Activated B cell treated with CpG ODN at 0.5 μM for 24 hours (primary cell): ENCODE measurements at places on chromosomes 7 and 10.

- DNase-seq = no peak
Observed at GRCh38 chr10:116120688-116121455, 152.1 kb downstream of the GFRA1 start.

DNA sequence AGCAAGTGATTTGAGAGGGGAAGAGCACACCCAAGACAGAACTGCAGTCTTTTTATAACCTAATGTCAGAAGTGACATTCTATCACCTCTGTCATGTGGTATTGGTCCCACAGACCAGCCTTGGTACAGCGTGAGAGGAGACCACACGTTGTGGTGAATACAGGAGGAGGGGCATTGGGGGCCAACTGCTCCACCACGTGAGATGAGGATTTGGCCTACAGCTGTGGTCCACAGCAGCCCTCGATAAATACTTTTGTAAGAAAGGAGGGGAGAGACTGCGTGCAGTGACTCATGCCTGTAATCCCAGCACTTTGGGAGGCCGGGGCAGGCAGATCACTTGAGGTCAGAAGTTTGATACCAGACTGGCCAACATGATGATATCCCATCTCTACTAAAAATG lies 243.1 kb downstream of the FGFR2 start:
- no peak for DNase-seq

- DNase-seq = no peak
Observed at GRCh38 chr10:128526791-128527375, 400.7 kb upstream of the MKI67 start.

DNA sequence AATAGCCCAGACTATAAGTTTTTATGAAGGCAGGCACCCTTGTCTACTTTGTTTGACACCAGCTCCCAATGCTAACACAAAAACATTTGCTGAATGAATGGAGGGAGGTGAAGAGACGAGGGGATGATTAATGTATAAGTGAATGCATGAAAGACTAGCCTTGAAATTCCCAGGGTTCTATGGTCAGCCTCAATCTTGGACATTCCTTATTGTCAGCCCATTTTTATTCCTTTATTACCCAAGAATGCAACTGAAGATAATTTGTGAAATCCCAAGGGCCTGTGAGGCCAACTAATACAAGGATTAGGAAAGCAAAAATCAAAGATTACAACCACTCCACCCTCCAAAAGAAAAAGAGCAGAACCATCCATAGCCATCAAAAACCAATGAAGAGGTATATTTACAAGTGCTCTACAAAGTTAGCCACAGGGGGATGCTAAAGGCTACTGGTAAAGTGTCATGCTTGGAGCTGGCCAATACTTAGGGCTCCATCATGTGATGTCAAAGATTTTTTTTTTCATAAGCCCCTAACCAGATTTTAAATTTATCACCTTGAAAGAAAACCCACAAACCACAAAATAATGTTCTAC lies 40.0 kb upstream of the ASAH2 start:
- no peak for DNase-seq

GRCh38 chr10:118161461-118162246 lies 114.9 kb upstream of the RAB11FIP2 start:
- DNase-seq = no peak

DNA sequence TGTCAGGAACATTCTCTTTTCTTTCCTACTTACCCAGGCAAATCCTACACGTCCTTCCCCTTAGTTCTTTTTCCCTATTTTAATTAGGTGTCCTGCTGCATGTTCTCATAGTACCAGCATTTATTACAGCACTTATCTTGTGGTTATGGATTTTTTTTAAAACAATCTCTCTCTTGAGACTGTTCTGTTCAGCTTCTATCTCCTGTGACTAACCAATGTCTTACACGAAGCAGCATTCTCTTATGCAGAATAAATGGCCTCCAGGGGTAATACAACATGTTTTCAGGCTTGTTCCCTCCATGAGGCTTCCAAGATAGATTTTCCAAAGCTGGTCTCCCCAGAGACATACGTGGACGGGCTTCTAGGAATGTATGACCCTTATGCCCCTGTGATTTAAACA lies 1096.1 kb upstream of the CELF2 start:
- DNase-seq = no peak

- no peak for DNase-seq
Observed at GRCh38 chr7:127446842-127447241, 54.3 kb upstream of the ZNF800 start.

DNA sequence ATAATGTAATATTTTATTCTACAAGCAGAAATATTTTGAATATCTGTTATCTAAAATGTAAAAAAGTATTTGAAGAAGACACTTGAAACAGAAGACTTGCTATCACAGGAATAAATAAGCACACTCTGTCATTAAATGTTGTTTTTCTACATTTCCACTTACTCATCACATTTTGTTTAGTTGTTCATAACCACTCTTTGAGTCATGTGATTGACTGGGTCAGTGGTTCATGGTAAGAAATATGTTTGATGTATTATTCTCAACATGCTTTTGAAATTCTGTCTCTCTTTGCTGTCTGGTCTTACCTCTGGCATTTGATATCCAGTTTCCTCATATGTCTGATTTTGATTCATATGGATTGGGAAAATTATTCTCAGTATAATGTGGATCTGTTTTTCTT lies 171.8 kb downstream of the SUGCT start:
- DNase-seq = no peak

DNA sequence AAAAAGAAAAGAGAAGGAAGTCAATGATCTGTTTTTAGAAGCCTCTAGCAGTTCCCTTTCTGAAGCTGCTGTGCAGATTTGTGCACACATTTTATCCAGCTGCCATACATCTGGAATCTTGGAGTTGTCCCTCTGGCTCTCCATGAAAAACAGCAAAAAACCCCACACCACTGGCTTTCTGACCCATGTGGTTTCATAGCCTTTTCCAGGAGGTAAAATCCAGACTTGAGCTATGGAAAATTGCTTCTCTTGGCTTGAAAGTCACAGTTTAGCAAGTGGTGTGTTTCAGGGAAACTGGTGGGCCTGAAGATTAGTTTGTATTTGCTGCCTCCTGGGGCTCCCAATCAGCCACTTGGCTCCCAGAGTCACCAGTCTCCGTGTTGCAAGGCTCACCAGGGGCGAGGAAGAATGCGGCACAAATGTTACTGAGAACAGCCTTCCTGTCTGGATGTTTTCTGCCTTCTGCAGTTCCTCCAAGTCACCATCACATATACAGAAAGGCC lies 50.1 kb upstream of the ADRB1 start:
- no peak for DNase-seq

GRCh38 chr7:152615031-152615741 lies 60.8 kb downstream of the XRCC2 start:
- no peak for DNase-seq

- DNase-seq = no peak
Observed at GRCh38 chr7:45888185-45888992, at the start of gene IGFBP1. TSS of gene IGFBP1 (plus strand) at chr7:45888488. CDS start at chr7:45888653, 165 bp downstream.

GRCh38 chr7:26198781-26199169 lies 1.8 kb downstream of the HNRNPA2B1 start:
- no peak for DNase-seq

DNA sequence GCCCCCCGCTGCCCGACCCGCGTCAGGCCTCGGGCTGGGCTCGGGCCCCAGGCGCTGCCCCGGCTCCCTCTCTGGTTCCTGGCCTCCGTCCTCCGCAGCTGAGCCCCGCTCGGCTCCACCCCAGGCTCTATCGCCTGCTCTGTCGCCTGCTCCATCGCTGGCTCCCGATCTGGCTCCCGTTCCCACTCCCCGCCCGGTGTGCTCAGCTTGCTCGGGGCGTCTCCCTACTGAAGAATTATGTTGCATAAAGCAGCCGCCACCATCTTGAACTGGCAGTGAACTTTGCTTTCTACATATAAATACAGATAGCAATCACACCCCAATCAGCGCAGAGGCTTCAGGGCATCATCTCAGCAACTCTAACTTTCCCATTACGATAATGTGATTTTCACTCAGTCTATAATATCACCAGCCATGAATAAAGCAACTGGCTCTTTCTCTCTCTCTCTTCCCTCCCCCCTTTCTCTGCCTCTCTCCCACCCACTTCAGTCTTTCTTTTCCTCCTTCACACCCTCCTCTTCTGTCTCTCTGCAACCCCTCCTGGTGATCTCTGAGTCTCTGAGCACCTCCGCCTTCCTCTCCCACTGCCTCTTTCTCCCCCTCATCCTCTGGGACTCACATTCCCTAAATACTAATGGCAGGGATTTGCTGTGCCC lies 43.3 kb upstream of the BTRC start:
- DNase-seq = no peak

- DNase-seq = no peak
Observed at GRCh38 chr7:53311205-53311604, 275.8 kb downstream of the POM121L12 start.

DNA sequence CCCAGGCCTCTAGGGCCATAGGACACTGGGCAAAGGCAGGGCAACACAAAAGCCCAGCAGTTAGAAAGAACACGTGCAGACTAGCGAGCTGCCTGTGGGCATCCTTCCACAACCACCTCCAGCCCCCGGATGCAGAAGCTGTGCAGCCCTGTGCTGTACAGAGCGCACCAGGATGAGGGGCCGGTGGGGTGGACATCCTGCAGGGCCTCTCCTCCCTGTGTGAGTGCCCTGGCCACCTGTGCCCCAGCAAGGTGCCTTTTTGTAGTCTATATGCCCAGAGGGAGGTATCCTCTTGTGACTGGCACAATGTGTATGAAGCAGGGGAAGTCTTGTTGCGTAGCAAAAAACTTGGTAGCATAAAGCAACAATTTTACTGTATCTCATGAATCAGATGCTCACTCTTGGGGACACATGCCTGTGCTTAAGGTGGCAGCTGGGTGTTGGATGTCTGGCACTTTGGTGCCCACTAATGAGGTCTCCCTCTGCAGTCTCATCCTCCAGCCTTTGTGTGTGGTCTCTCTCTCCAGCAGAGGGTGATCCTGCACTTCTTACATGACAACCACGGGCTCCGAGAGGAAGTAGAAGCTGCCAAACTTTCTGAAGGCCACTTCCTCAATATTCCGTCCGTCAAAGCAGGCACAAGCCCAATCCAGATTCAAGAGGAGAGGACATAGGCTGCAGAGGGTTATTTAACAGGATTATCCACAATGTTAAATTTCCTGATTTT lies 8.7 kb downstream of the NCAPG2 start:
- DNase-seq = no peak

DNA sequence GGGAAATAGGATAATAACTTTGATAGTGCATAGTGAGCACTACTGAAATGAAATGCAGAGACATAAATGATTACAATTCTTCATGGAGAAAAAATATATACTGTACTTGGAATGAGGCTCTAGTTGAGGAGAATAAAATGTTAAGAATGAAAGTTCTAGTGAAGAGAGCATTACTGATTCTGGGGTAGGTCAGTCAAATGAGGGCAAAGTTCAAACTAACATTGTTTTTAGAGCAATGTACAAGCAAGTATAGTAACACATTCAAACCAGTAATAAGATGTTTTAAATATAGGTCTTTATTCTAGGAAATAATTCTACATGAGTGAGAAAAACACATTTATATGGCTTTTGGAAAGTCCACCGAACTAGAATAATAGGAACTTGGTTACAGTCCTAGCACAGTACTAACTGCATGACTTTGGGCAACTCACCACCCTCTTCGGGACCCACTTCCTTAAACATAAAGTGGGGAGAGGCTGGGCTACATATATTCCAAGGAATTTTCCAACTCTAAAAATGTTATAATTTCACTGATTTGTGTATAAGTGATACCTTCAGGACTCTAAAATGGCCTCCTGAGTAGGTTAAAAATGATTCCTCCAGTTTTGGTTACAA lies 86.4 kb downstream of the CDK6 start:
- no peak for DNase-seq

GRCh38 chr10:72727130-72727529 lies 35.2 kb downstream of the MCU start:
- no peak for DNase-seq

DNA sequence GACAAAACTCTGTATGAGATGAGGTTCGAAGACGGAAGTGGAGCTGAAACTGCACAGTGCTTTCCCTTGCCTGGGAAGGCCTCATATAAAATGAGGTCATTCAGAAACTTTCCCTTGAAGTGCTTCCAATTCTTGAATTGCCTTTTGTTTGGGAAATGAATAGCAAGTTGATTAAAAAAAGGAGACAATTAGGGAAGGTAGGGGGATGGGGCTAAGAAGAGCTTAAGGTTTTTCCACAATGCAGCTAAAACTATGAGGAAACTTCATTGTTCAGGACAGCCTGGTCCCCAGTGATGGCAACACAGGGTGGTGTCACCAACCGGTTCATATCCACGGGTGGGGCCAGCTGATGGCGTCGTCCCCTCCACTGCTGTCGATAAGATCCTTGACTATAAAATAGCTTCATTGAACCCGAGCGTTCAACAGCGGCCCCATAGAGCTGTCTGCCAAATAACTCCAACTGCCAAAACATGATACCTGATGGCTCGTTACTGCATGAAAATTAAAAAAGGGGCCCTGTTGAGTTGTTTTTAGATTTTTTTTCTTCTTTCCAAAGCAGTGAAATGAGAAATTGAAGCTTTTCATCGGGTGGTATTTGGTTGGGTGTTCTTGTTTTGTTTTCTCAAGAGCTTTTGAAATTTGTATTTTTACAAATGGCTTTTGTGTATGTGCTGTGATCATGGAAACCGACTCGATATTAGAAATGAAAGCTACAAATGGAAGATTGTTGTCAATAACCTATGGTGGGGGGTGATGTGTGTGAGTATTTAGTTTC lies 2.8 kb upstream of the CELF2 start:
- no peak for DNase-seq

- no peak for DNase-seq
Observed at GRCh38 chr10:29102636-29103035, 186.2 kb upstream of the LYZL1 start.

GRCh38 chr10:6279540-6280267 lies 77.0 kb downstream of the PFKFB3 start:
- DNase-seq = no peak

- DNase-seq = no peak
Observed at GRCh38 chr7:6482307-6482706, 34.6 kb upstream of the DAGLB start.

GRCh38 chr7:122626785-122627184 lies 72.1 kb downstream of the RNF133 start:
- DNase-seq = no peak
